ENCODE measurements at places on chromosomes 2 and 18.

GRCh38 chr2:53568469-53568868 lies 199.1 kb upstream of the CHAC2 start:
- no peaks in the 10 kb centered on the region for H3K27me3 ChIP-seq
- no peak for DNase-seq
- no peaks in the 10 kb centered on the region for H3K36me3 ChIP-seq

DNA sequence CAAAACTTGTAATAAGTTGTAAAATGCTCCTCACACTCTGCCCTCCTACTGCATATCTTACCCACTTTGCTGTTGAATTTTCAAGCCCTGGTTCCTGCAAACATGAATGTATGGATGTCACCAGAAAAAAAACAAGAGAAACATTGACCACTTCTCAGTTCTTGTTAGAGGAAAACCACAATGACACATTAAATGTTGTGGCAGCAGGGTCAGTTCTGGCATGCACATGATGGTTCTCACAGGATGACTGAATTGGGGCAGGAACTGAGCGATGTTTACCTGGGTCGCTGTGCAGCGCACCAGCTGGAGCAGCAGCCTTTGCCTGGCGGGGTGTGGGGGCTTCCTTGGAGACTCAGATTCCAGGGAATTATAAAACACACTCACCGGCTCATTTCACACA lies 14.0 kb upstream of the PRKCE start:
- no peaks in the 10 kb centered on the region for H3K27me3 ChIP-seq
- H3K27ac ChIP-seq = no peak overlapping the region
- H3K4me3 ChIP-seq = no peak overlapping the region
- no peak for DNase-seq
- H3K4me1 ChIP-seq = peaks cover 5% of the 10 kb centered on the region
- no peaks in the 10 kb centered on the region for H3K36me3 ChIP-seq

GRCh38 chr2:228731517-228731916 lies 539.6 kb downstream of the PID1 start:
- H3K36me3 ChIP-seq = no peaks in the 10 kb centered on the region
- no peaks in the 10 kb centered on the region for H3K4me1 ChIP-seq
- H3K4me3 ChIP-seq = no peak overlapping the region
- no peak overlapping the region for H3K27ac ChIP-seq
- DNase-seq = no peak

- no peak overlapping the region for H3K27ac ChIP-seq
- no peaks in the 10 kb centered on the region for H3K36me3 ChIP-seq
- H3K27me3 ChIP-seq = no peaks in the 10 kb centered on the region
- DNase-seq = no peak
- no peak overlapping the region for H3K4me3 ChIP-seq
Measured at GRCh38 chr2:10860081-10860813, 47.7 kb upstream of the PDIA6 start.

DNA sequence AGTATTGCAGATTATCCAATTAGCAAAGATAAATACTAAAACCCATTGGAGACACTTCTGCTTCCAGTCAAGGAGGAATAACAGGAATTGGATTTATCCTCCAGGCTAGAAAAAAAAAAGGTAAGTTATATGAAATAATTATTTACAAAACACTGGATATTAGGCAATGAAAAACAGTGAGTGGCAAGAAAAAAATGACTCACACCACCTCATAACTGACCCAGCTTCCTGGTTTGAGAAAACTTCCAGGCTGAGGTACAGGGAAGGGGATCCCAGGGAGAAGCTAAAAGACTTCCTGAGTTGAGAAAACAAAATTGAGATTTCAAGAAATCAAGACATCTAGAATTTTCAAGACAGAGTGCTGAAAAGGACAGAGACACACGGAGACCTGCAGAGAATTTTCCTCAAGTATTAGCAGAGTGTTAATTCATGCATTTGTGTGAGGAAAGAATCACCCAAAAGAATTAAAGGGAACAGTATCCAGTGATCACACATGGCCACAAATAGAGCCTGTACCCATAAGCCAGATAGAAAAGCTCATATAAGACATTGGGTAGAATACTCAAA lies 17.4 kb downstream of the SRD5A2 start:
- no peak overlapping the region for H3K27ac ChIP-seq
- no peak for DNase-seq
- H3K4me1 ChIP-seq = no peaks in the 10 kb centered on the region
- H3K4me3 ChIP-seq = no peak overlapping the region
- no peaks in the 10 kb centered on the region for H3K27me3 ChIP-seq

DNA sequence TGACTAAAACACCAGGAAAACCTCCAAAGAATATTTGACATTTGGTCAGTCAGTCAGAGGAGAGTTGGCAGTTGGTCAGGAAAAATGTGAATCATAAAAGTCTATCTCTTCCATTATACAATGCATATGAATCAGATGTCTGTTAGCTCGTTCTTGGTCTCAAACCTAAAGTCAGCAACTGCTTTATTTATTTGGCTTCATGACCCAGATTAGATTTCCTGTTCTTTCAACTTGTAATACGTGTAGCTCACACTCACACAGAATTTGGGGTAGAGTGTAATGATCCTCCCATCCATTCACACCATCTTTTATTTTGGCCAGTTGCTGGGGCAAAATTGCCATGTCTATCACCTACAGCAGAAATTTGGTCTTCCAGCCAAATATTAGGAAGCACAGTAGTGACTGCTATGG lies 81.9 kb upstream of the COL5A2 start:
- H3K4me1 ChIP-seq = no peaks in the 10 kb centered on the region
- H3K27me3 ChIP-seq = no peaks in the 10 kb centered on the region
- no peaks in the 10 kb centered on the region for H3K36me3 ChIP-seq
- H3K27ac ChIP-seq = no peak overlapping the region
- H3K4me3 ChIP-seq = no peak overlapping the region

DNA sequence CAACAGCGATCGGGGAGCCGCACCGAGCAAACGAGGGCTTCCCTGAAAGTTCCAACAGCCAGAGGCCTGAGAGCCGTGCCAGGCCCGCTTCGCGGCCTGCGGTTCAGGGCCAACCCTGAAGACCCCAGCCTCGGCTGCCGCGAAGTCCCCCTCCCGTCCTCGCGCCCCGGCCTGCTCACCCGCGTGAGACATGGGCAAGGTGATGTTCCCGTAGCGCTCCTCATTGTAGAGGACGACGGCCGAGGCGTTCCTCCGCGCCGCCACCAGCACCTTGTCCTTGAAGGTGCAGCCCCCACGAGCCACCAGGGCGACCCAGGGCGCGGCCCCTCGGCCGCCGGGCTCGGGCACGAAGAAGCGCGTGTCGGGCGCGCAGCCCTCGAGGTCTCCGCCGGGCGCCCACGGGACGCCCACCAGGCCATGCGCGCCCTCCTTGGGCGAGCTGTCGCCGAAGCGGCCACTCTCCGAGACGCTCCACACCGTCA lies 510 bp downstream of the RNF149 start:
- H3K27me3 ChIP-seq = no peaks in the 10 kb centered on the region
- peaks cover 60% of the 10 kb centered on the region for H3K4me1 ChIP-seq
- H3K27ac ChIP-seq = peak overlapping the region; percentile 58
- no peaks in the 10 kb centered on the region for H3K36me3 ChIP-seq
- peak overlapping the region; percentile 86 for H3K4me3 ChIP-seq

DNA sequence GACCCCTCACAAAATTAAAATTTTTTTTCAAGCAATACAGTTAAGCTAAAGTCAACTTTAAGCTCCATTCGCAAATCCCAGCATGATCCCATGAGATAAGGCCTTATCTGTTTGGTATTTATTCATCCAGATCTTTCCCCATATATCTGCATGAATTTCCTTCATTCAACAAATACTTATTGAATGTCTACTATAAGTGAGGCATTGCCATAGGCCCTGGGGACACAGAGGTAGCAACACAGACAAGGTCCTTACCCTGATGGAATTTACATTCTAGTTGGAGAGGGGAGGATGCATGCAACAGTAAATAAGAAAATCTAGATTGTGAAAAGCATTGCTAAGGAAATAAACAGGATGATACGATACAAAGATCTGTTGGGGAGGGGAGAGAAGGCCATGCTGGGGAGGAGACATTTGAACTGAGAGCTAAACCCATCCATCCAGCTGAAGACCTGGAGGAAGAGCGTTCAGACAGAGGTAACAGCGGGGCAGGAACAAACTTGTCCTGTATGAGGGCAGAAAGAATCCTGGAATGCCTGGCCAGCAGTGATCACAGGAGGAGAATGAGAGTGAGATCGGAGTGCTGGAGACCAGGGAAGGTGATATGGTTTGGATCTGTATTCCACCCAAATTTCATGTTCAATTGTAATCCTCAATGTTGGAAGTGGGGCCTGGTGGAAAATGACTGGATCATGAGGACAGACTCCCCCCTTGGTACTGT lies 71.6 kb downstream of the SDC1 start:
- H3K27me3 ChIP-seq = no peaks in the 10 kb centered on the region
- DNase-seq = no peak
- H3K36me3 ChIP-seq = no peaks in the 10 kb centered on the region
- H3K27ac ChIP-seq = no peak overlapping the region

- H3K27ac ChIP-seq = no peak overlapping the region
- H3K27me3 ChIP-seq = no peaks in the 10 kb centered on the region
- H3K4me3 ChIP-seq = no peak overlapping the region
- no peaks in the 10 kb centered on the region for H3K4me1 ChIP-seq
Measured at GRCh38 chr2:236667526-236667925, 97.9 kb downstream of the ACKR3 start.

DNA sequence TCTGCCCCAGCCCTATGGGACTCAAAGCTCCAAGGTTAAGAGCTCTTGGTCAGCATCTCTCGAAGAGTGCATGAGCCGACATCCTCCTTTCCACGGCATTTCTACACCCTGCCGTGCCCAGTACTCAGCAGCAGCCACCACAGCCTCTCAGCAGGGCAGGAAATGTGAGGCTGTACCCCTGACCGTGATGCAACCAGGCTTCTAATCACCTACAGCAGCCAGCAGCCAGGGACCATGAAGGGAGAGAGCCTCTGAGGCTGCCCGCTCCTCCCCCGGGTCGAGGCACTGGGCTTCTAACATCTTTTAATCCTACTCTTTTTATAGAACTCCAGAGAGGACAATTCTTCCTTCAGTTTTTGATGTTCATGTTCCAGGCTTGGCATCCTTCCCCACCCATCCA lies 6.5 kb downstream of the CYS1 start:
- no peaks in the 10 kb centered on the region for H3K36me3 ChIP-seq
- H3K4me1 ChIP-seq = peaks cover 18% of the 10 kb centered on the region
- no peaks in the 10 kb centered on the region for H3K27me3 ChIP-seq
- no peak overlapping the region for H3K4me3 ChIP-seq

GRCh38 chr2:156753766-156754165 lies 317.6 kb downstream of the GPD2 start:
- no peaks in the 10 kb centered on the region for H3K4me1 ChIP-seq
- no peaks in the 10 kb centered on the region for H3K27me3 ChIP-seq
- no peak for DNase-seq
- no peaks in the 10 kb centered on the region for H3K36me3 ChIP-seq
- no peak overlapping the region for H3K27ac ChIP-seq

GRCh38 chr2:9347411-9347881 lies 75.9 kb downstream of the ITGB1BP1 start:
- peak; percentile 58 for DNase-seq
- H3K4me1 ChIP-seq = peaks cover 15% of the 10 kb centered on the region
- H3K27ac ChIP-seq = peak overlapping the region; percentile 50
- no peak overlapping the region for H3K4me3 ChIP-seq
- H3K36me3 ChIP-seq = no peaks in the 10 kb centered on the region
- H3K27me3 ChIP-seq = no peaks in the 10 kb centered on the region

GRCh38 chr18:44502790-44503189 lies 177.9 kb upstream of the SETBP1 start:
- DNase-seq = no peak
- no peaks in the 10 kb centered on the region for H3K36me3 ChIP-seq
- no peaks in the 10 kb centered on the region for H3K4me1 ChIP-seq
- H3K27me3 ChIP-seq = no peaks in the 10 kb centered on the region
- H3K27ac ChIP-seq = no peak overlapping the region
- H3K4me3 ChIP-seq = no peak overlapping the region

DNA sequence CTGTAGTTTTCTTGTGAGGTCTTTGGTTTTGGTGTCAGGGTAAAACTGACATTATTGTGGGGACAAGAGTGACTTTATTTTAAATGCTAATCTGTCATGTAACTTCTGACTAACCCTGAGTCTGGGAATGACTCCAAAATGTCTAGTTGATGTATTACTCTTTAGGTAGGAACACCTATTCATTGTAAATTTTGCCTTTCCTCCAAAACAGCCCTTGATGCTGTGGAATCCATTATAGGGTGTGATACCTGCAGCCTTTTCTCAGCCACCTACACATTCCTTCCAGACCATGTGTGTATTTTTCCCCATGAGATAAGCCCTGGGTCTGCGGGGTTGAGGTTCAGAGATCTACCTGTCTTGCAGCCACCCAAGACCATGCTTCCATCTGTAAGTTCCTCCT lies 4.1 kb upstream of the PRR30 start:
- no peak overlapping the region for H3K4me3 ChIP-seq
- H3K36me3 ChIP-seq = no peaks in the 10 kb centered on the region
- H3K27ac ChIP-seq = no peak overlapping the region

DNA sequence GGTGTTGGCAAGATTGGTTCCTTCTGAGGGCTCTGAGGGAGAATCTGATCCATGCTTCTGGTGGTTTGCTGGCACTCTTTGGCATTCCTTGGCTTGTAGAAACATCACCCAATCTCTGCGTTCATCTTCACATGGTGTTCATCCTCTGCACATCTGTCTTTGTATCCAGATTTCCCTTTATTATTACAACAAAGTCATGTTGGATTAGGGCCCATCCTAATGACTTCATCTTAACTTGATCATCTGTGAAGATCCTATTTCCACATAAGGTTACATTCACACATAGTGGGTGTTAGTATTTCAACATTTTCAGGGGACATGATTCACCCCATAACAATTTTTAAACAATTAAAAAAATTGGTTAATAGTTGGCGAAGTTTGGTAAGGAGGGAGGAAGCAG lies 177.4 kb upstream of the CWC22 start:
- no peak overlapping the region for H3K4me3 ChIP-seq
- no peaks in the 10 kb centered on the region for H3K27me3 ChIP-seq
- H3K27ac ChIP-seq = no peak overlapping the region
- H3K36me3 ChIP-seq = no peaks in the 10 kb centered on the region
- DNase-seq = no peak

DNA sequence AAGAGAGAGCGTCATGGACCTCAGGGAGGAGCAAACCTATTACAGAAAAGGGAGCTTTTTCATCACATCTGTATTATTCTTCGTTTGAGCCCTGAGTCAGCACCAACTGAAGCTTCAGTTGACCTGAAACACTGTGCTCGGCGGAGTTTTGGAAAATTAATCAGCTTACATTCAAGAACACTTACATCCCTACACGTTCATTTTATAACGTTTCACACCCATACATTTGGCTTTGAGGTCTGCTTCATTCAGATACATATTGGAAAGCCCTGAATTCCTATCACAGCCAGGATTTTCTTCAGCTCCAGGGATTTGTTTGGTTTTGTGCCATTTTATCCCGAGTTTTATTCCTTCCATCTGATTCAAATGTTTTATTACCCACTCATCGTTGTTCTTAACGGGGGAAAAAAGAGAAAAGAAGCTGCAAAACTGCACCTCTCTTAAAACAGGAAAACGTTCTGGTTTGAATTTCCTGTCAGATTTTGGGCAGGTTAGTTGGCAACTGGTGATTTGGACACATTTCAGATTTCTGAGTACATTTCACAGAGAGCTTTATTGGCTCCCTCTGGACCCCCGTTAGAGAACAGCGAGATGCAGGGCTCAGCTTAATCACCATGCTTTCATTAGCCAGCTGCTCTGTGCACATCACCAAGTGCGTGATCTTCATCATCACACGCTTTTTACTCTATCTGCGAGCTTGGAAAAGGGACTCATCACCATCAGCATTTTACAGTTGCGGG lies 88.8 kb downstream of the CDC42EP3 start:
- no peak overlapping the region for H3K4me3 ChIP-seq
- no peaks in the 10 kb centered on the region for H3K27me3 ChIP-seq
- no peak overlapping the region for H3K27ac ChIP-seq
- no peak for DNase-seq
